ENCODE measurements at places on chromosomes 12 and 14. TPM values are rescaled to one million over a fixed set of nuclear protein-coding genes. Genes with fewer than 3 reads are reported as not detected.

DNA sequence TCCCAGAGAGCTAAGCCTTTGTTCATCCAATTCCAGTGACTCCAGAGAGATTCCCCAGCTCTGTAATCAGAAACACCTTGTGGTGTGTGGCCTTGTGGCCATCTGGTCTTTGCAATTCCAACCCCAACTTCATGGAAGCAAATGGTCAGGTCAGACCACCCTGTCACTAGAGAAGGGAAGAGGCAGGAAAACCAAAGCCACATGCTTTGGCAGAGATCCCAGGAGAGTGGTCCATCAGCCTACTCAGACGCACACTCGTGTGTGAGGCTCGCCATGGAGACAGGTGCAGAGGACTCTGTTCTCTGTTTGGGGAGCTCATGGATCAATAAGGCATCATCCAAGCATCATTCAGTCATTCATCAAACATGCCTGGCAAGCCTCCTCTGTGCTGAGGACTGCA, 46.2 kb upstream of the TUNAR start:
- no peak for DNase-seq

Gene PTPN6
- total RNA-seq = 0.05 TPM

Gene KRT77
- total RNA-seq = not detected

Gene HAL
- not detected for total RNA-seq

Gene DNAI7
- not detected for total RNA-seq

All from HT1080 (cell line).